ENCODE measurements at places on chromosomes 12 and 14.

DNA sequence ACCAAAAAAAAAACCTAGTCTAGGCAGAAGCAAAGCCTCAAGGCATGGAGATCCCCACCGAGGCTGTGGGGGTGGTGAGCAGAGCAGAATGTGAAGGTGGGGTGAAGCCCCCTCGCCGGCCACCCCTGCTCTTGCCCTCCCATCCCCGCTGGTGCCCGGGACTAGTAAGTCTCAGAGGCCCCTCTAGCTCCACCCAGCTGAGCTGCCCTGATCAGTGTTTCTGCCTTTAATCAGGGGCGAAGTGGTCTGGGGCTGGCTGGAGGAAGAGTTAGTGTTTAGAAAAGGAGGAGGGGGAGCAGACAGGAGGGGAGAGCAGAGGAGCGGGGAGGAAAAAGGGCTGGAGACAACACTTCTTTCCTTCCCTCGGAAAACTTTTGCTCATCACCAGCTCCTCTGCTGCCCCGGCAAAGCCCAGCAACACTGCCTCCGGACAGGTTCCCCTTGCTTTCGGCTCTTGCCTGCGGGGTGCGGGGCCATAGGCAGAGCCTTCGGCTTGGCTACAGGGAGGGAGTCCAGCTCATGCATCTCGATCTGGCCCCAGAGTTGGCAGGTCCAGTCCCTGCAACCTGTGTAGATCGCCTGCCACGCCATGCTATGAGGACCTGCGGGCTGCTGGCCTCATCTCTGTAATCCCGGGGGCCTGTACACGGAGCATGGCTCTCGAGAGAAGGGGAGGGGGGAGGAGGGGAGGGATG, 3.4 kb upstream of the DLK1 start:
- DNase-seq = no peak

GRCh38 chr12:30754383-30754749, 385 bp downstream of the CAPRIN2 start:
- no peak for DNase-seq

DNA sequence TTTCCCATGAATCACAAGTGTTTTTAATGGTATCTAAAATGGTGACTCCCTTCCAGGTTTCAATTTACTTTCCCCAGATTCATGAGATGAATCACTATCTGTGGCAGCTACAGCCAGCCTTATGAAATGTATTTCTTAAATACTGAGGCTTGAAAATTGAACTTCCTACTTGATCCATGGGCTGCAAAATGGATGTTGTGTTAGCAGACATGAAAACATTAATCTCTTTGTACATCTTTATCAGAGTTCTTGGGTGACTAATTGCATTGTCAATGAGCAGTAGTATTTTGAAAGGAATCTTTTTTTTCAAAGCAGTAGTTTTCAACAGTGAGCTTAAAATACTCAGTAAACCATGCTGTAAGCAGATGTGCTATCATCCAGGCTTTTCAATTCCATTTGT, 250.8 kb downstream of the SLC6A15 start:
- no peak for DNase-seq

DNA sequence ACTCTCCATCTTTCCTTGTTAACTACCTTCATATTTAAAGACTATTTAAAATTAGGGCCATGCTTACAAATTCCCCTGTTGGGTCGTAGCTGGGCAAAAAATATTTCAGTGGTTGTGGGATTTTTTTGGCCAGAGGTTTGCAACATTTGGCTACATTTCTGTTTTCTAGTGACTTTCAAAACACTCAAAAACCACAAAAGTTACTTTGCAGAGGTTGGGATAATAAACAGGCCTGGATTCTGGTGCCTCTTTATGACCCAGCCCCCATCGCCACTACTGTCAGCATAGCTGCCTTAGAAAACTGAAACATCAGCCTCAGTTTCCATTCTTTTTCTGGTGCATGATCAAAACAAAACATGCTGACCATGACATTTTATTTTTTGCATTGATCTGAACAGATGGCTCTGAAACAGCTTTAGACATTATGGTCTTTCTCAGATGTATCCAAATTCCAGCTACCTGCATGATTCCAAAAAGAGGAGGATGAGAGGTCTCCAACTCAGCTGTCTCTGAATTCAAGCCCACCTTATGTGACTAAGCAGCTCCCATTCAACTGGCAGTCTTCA, 5.2 kb downstream of the DPF3 start:
- no peak for DNase-seq

GRCh38 chr14:102862154-102862773, 60.2 kb upstream of the AMN start:
- no peak for DNase-seq

DNA sequence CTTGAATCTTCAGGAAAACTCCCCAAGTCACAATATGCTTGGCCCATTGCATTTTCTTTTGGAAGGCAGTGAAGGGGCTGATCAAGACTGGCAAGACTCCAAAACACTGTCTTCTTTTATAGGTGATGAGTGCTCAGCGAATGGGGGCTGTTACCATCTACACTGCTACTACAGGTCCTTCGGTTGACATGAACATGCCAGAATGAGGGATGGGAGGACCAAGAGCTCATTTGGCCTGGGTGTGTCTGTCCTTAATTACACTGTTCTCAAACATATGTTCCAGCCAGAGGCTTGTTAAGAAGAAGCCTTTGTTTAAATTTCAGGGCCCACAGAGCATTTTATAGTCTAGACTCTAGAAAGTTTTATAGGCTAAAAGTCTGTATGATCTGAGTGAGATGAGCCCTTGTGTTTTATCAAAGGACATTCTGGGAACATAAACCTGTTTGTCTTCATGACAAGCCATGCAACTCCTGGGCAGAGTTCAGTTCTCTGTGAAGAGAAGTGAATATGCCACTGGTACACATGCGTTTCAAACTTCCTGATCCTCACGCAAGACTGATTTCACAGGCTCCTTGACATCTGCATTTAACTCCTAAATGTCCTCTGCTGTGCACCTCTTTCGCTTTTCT, 4.7 kb upstream of the FAM234B start:
- no peak for DNase-seq

DNA sequence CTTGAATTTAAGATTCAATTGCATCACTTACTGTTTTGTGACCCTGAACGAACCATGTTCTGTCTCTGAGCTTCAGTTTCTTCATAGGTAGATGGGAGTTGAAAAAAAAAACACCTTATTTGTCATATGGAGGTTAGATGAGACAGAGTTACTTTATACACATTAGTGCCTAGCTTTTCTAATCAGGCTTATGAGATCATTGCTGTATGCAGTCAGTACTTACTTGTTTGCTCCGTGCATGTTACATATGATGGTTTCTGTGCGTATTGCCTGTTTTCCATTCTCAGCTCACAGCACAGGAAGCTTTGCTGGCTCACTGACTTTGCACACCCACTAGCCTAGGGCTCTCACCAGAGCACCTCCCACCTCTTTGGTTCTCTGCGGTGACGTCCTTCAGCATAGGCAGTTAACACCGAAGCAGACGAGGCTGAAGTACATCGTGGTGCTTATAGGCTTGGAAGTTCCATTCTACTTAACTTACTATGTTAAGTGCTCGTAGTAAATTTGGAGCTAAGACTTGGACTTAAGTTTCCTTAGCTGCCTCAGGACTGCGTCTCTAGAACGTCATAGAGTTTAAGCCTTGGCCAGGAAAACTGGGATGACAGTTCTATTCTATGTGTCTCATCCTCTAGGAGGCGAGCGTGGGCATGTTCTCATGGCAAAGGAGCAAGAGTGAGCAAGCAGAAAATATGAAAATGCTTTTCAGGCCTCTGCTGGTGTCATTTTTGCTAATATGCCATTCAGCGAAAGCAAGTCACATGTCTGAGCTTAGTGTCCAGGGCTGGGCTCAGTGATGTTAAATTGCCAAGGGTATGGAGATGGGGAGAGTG, 57.3 kb downstream of the NRXN3 start:
- no peak for DNase-seq

GRCh38 chr12:119005085-119005484, 23.7 kb downstream of the SRRM4 start:
- DNase-seq = no peak

DNA sequence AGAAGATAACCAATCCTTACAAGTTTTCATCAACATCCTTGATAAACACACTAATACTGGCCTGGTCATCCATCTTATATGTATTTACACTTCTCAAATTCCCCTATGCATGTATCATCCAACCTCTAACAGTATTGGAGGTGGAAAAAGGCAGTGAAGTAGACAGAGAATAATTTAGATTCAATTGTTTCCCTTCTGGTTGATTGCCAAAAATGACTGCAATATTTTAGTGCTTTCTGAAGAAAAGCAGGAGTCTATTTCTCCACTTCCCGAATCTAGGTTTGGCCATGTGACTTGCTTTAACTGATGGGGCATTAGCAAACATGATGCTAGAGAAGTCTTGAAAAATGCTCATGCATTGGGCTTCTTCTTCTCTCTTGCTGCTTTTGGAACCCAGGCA, 78.3 kb upstream of the METAP2 start:
- DNase-seq = no peak

GRCh38 chr14:99177886-99178835, 93.8 kb downstream of the BCL11B start:
- DNase-seq = no peak

DNA sequence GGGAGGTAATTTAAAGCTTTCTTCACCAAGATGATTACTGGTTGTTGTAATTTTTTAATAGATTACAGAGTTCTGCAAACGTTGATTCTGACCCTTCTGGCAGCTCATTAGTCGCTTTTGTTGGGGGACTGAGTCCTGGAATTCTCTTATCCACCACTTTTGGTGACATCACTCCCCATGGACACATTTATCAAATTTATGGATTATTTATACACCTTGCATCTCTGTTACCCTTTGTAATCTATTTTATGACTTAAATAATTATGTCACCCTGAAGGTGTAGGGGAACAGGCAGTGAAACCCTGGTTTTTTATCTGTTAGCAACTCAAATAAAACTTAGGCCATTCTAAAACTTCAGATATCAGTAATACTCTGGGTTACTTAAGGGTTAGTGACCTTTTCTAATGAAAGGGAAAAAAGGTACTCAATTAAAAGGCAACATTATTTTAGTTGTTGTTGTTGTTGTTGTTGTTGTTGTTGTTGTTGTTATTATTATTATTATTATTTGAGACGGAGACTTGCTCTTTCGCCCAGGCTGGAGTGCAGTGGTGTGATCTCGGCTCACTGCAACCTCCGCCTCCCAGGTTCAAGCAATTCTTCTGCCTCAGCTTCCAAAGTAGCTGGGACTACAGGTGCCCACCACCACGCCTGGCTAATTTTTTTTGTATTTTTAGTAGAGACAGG, 58.9 kb upstream of the RNU6-7 start:
- DNase-seq = no peak

DNA sequence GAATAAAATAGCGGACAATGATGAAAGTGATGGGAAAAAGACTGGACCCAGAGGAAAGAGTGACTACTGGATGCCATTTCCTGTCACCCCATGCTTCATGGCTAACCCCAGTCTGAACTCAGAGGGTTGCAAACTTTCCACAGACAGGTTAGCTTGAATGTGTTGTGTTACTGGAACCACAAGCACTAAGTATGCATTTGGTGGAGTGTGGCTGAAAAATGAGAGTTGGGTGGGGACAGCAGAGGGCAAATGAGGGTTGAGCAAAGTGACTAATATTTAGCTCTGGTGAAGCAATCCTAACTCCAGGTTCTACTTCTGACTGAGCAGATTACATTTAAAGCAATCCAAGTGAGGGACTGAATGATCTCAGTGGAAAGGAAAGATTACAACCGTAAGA, 1.6 kb downstream of the SLC16A7 start:
- DNase-seq = peak; percentile 72

DNA sequence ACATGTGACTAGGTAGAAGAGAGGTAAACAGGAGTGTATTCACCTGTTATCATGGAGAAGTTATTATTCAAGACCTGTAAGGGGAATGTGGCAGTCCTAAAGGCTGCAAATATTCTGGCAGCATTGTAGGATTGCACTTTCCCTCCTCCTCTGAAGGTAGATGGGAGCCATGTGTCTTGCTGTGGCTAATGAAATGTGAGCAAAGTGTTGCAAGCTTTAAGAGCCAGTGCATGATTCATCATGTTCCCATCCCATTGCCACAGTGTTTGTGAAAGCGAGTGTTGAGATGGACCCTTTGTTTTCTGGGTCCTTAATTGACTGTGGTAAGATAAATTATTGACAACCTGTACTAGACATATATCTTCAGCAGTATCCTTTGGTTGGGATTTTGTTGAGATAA, 128.7 kb downstream of the RGS6 start:
- DNase-seq = no peak

- DNase-seq = no peak
Measured at GRCh38 chr12:26514364-26514763, 318.6 kb downstream of the ITPR2 start.

- DNase-seq = no peak
Measured at GRCh38 chr14:103563844-103564505, 1.2 kb downstream of the COA8 start.

DNA sequence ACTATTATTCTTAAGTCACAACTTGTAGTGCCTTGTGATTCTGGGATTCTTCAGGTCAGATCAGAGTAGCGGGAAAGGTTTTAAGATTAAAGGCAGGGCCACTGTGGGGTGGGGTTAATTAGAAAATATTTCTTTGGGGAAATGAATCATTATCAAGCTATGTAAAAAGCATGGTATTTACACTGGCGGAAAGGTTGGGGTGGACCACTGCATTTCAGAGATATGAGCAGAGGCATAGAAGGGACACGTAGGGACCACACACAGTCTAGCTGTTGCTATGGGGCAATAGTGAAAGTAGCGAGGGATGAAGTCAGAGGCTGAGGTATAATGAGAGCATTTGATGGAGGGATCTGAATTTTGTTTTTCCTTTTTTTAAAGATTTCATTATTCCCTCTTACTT, 31.7 kb upstream of the KCNH3 start:
- DNase-seq = no peak

DNA sequence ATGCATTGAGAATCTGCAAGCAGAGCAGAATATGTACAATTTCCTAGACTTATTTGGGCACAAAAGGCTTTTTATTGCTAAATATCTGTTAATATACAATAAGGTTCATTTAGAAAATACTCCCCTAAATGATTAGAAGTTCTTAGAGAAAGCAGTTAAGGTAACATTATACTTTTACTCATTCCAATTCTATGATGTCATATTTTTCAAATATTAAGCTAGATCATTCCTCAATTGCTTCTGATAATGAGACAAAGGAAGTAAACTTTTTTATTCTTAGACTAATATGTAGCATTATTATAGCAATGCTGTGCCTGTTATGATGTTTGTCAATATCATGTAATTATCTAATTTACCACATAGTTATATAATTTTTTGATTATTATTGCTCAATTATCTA, 447.0 kb downstream of the SLC16A7 start:
- no peak for DNase-seq

GRCh38 chr14:67541448-67542387, 8.6 kb downstream of the PLEKHH1 start:
- DNase-seq = peak; percentile 10

DNA sequence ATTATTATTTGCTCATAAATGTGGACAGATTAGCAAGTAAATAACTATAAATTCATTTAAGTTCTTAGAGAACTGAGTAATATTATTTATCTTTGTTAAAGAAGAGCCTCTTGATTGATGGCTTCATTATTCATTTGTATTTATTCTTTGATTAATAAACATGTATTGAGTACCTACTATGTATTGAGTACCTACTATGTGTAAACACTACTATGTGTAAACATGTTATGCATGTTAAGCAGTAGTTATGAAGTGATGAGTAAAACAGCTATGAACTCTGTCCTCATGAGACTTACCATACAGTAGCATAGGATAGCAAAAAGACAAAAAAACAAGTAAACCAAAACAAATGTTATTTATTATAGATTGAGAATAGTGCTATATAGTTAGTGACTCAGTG, 61.9 kb downstream of the MNAT1 start:
- no peak for DNase-seq

GRCh38 chr12:60266381-60266852, 670.6 kb downstream of the SLC16A7 start:
- DNase-seq = no peak

- peak; percentile 85 for DNase-seq
Measured at GRCh38 chr14:35416108-35416750, 11.7 kb upstream of the NFKBIA start.

Measured in CD4-positive, alpha-beta T cell treated with Interleukin-10 for 1 hour (primary cell).